ENCODE measurements at places on chromosomes 2 and 18.

DNA sequence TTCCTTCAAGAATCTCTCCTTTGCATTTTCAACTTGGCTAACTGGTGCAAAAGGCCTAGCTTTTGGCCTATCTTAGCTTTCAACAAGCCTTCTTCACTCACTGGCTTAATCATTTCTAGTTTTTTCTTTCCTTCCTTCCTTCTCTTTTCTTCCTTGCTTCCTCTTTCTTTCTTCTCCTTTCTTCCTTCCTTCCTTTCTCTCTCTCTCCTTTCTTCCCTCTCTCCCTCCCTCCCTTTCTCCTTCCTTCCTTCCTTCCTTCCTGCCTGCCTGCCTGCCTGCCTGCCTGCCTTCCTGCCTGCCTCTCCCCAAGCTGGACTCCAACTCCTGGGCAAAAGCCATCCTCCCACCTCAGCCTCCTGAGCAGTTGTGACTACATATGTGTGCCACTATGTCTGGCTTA, 176.2 kb upstream of the APCDD1 start:
- no peak for DNase-seq

GRCh38 chr18:57915865-57916582, 112.9 kb upstream of the ATP8B1 start:
- no peak for DNase-seq

DNA sequence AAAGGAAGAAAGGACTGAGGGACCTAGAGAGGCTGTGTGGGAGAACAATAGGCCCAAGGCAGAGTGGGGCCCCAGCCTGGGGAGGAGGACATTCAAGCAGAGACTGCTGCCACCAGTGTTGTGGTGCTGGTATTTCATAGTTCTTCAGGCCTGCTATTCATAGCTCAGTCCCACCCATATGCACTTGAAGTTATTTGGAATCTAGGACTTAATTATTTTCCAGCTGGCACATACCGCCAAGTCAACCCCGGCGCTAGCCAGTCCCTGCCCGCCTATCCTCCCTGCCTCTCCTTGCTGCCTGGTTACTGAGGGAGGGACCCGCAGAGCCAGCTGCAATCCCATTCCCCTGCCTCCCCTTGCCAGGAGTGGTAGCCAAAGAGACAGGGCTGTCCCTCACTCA, 141.2 kb downstream of the CABLES1 start:
- DNase-seq, result no peak

DNA sequence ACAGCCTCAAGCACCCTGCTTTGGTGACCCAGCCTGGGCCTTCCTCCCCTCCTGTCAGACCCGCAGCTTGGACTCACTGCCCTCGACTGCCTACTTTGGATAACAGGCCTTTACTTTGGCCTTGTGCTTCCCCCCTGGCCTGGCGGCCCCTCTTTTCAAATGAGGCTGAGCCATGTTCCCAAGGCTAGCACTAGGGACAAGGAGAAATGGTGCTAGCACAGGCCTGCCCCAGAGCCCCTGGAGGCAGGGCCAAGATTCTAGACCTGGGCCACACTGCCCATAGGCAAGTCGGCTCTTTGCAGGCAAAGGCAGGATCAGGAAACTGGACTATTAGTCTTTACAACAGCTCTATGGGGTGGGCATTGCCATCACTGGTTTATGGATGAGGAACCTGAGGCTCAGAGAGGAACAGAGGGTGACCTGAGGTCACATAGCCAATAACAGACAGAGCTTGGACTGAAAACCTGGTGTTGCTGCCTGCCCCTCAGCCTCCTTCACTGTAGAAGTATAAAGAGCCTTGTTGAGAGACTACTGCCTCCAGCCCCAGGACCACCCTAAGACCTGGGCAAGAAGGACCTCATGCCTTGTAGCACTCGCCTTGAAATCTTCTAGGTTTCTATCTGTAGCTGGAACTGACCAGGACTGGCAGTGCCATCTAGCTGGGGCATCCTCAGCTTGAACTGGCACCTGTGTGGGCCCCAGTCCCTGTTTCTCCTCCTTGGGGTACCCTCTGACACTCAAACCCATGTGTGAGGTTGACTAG, 266.3 kb downstream of the DYSF start:
- DNase-seq, result no peak

- DNase-seq, result no peak
Observed at GRCh38 chr2:197007716-197008628, 81.5 kb upstream of the PGAP1 start.

GRCh38 chr18:10215446-10215845, 239.0 kb upstream of the APCDD1 start:
- no peak for DNase-seq

DNA sequence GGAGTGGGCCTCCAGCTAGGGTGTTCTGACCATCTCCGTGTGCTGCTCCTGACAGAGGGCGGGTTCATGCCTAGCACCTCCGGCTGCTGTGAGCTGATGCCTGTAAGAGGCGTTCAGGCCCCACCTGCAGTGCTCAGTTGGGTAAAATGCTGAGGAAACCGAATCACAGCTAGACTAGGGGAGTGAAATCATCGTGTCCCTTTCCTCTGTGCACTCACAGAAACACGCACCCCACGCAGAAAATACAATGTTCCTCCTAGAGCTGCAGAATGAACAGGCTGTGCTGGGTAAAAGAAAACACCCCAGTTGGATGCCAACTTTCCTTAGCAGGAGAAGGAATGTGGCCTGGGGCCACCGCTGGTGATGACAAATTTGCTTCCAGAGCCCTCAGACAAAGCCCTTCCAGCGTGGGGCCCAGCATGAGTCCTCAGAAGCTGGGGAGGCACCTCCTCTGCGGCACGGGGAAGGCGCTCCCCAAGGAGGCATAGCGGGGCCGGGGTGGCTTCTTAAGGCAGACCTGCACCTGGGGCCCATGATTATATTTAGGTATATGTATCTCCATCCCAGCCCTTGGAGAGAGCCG, 16.3 kb upstream of the ARHGEF4 start:
- DNase-seq, result no peak

DNA sequence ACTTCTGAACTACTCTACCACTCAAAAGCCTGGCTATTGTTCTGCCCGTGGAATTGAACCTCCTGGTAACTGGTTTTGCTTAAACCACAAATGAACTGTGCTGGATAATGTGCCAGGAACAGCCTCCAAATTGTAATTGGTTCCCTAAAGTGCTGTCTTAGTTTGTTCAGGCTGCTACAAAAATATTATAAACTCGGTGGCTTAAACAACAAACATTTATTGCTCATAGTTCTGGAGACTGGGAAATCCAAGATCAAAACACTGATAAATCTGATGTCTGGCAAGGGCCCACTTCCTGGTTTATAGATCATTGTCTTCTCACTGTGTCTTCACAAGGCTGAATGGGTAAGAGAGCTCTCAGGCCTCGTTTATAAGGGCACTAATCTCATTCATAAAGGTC, 149.2 kb upstream of the NCKAP5 start:
- no peak for DNase-seq

Measured in stimulated activated CD4-positive, alpha-beta T cell treated with anti-CD3 and anti-CD28 coated beads, TNF-alpha, amount 100 ng/mL, for 1 hour (primary cell).